ENCODE measurements at places on chromosomes 1 and 21.

DNA sequence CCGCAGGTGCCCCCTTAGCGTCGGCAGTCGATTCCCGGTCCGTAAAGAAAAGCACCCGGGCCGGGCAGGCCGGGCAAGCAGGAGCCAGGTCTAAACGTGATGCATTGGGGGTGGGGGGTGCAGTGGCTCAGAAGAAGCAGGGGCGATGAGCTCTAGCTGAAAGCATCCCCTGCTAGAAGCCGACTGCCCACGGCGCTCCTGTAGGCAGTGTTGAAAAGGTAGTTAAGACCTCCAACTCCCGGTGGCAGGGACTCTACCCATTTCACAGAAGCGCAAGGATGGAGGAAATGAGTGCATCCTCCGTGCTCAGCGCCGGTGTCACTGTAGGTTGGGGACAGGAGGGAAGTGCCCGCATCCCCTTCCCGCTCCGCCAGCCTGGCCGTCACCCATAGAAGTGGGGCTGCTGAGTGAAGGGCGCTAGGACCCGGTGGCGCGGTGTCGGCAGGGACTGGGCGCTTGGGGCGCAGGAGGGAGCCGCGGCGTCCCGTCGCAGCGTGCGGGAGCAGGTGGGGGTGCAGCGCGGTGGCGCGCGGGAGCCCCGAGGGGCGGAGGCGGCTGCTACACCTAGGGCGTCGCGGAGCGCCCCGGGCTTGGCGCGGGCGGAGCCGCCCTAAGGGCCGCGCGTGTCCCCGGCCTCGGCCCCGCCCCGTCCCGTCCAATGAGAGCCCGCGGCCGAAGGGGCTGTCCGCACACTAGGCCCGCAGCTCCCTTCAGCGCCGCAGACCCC is at the start of gene WNT2B:
Gene WNT2B (plus strand): TSS at position 688 of the 727 bp plus-strand sequence. CDS start 298 bp downstream, outside the sequence.
- DNase-seq, result no peak

- no peak for DNase-seq
Measured at GRCh38 chr1:216314379-216315095, 108.7 kb downstream of the USH2A start.

DNA sequence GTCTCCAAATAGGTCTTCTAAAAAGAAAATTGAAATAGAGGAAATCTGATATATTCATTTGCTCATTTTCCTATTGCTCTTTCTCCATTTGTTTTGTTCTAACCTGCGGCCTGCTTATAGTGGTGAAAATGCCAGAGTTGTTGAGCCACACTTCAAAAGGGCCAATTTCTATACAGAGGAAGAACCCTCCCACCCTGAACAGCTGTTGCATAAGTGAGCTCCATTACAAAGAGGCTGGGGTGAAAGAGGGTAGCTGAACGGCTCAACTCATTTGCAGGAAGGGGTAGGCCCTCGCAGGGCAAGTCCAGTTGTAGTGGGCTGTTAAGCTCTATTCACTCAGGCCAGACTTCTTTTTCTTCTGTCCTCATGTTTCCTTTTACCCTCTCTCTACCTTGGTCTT is 8.8 kb downstream of the ADCY10 start:
- no peak for DNase-seq

- no peak for DNase-seq
Measured at GRCh38 chr1:171081314-171081753, 9.4 kb upstream of the FMO3 start.

All from stimulated activated CD4-positive, alpha-beta T cell treated with anti-CD3 and anti-CD28 coated beads, TNF-alpha, amount 100 ng/mL, for 1 hour (primary cell).